Tongue (tissue), 3 donors: ENCODE measurements at places on chromosomes 11 and 22.
A peak's percentile ranks its signal among the peaks of the same experiment; 100 is the strongest.

DNA sequence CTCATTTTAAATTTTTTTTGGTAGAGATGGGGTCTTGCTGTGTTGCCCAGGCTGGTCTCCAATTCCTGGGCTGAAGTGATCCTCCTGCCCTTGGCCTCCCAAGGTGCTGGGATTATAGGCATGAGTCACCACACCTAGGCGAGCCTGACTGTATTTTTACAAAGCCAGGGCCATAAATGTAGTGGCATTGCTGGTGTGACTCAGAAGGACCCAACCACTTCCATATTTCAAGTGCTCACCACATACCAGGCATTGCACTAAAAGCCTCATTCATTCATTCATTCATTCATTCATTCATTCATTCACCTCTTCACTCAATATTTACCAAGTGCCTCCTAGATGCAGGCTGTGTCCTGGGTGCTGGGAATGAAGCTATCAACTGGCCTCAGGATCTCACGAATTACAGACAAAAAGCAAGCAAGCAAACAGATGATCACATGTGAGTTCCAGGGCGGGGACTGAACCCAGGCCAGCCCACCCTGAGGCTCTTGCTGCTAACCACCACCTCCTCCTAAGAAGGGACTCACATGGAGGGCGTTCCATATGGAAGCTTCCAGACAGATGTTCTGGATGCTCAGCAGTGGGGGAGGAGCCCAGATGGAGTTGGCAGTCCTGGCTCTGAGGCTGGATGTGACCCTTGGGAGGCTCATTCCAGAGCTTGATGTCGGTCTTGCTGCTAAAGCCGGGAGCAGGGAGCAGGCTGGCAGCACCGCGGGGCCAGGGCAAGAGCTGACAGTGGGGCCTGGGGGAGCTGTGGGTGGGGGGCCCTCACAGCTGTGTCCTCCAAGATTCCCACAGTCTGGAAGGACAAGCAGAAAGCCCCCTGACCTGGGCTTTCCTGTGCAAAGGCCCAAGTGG is 158.8 kb downstream of the CTTN start:
- peak; percentile 79 for DNase-seq

DNA sequence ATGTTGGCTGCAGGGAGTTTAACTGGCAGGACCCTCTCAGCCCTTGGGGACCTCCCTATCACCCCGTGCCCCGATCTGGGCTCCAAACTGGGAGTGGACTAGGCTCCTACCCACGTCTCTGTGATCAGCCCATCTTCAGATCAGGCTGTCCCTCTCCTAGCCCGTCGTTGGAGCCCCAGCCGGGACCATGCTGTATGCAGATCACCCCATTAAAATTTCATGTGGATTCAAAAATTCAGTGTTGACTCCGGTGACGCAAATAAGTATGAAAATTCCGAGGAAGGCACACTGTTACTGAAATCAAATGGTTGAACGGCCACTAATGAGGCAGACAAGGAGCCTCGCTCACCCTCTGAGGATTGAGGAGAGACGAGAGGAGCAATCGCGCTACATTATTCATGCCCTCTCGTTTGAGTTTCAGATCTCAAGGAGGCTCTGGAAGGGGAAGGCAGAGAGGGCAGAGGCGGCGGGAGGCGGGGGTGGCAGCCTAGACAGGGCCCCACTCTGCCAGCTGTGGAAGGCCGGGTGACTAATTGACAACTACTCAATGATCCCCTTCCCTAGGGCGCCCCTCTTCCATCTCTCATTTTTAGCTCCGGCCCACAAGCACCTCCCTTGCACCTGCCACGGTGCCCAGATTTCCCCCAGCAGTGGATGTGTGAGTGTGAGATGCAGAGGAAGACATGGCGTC is 255.4 kb downstream of the MIAT start:
- DNase-seq: peak; percentile 29

GRCh38 chr22:32803020-32803737 is 1.7 kb downstream of the TIMP3 start:
- DNase-seq: no peak

DNA sequence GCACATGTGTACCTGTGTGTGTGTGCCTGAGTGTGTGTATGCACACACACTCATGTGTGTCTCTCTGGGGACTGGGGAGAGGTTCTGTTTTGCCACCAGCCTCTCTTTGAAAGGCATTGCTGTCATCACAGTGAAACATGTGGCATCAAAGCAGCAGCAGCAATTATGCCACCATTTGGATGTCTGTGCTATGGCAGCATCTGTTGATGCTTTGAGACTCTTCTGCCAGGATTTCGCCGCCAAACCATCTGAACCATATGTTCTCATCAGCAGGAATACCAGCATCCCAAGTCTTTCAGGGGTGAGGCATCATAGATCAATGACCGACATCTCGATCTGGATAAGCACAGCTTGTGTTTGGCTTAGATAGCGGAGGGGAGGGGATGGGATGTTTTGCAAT is 168.6 kb downstream of the FAT3 start:
- no peak for DNase-seq

DNA sequence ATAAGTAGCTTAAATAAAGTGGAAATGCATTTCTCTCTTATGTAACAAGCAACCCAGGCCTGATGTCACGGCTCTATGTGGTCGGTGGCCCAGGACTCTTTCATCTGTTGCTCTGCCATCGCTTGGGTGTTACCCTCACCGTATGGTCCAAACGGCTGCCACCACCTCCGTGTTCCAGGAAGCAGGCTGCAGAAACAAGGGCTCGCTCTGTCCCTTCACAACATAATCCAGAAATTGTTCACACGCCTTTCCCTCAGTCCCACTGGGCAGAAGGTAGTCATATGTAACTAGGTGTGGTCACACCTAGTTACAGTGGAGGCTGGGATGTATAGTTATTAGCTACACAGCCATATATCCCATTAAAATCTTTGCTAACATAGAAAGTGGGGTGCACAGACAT is 421.0 kb downstream of the SOX6 start:
- peak; percentile 22 for DNase-seq

DNA sequence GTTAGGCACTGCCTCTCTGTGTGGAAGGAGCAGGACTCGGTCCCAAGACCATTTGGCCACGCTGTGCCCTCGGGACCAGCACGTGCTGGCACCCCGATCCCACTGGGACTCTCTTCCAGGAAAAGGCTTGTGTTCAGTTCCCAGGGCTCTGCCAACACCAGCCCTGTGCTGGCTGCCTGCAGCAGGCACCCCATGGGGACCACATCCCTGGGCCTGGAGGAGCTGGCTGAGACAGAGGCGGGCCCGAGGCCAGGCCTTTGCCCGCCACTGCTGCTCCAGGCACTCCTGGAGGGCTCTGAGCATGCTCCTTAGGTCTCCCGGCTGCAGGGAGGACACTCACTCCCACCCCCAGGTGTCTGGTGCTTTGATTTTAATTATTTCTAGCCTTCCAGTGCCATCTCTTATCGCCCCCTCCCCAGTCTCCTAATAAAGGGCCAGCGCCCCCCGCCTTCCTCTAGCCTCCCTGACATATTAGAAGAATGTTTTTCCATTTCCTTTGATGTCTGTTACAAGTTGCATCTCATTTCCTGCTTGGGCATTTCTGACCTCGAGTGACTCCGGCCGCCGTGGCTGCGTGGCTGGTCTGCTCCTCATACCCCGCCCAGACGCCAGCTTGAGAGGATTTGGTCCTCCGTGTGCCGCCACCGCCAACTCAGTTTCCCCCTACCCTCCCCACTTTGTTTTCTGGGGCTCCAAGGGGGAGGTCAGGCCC is 14.4 kb downstream of the CDKN1C start:
- DNase-seq: no peak

GRCh38 chr11:46315033-46315738 is 32.1 kb upstream of the DGKZ start:
- peak; percentile 79 for DNase-seq
